ENCODE measurements at places on chromosomes 3 and 15. TPM values are rescaled to one million over a fixed set of nuclear protein-coding genes. Genes with fewer than 3 reads are reported as not detected.

- no peak for DNase-seq
Measured at GRCh38 chr3:141477224-141477623, 9.6 kb upstream of the RASA2 start.

DNA sequence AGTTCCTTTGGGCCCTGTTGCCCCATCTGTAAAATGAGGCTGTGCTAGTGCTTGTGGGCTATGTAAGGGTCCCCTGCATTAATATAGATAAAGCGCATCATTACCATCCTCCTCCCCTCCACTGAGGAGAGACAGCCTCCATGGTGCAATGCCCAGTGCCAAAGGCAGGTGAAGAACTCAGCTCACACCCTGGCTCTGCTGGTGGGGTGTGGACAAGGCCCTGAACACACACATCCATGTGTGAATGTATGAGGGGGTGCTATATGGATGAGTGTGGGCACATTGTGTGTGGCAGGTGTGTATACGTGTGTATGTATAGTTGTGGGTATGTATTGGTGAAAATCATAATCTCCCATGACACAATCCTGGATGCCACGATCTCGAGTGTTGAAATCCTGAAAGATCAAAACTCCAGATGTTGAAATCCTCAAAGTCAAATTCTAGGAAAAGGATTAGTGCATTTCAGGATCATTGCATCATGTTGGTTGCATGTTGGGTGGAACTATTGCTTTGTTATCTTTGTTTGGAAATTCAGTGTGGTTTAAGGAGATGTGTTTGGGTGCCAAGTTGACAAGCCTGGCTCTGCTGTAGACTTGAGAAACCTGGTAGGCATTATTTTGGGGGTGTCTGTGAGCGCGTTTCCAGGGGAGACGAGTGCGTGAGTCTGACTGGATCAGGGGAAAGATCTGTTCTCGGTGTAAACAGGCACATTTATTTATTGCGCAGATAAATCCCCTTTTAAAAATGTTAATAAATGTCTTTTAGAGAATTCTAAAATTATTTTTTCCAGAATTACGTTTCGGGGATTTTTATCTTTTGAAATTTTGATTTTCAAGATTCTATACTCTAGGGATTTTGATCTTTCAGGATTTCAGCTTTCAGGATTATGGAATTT lies 42.0 kb upstream of the SEC61A1 start:
- DNase-seq = peak; percentile 42

DNA sequence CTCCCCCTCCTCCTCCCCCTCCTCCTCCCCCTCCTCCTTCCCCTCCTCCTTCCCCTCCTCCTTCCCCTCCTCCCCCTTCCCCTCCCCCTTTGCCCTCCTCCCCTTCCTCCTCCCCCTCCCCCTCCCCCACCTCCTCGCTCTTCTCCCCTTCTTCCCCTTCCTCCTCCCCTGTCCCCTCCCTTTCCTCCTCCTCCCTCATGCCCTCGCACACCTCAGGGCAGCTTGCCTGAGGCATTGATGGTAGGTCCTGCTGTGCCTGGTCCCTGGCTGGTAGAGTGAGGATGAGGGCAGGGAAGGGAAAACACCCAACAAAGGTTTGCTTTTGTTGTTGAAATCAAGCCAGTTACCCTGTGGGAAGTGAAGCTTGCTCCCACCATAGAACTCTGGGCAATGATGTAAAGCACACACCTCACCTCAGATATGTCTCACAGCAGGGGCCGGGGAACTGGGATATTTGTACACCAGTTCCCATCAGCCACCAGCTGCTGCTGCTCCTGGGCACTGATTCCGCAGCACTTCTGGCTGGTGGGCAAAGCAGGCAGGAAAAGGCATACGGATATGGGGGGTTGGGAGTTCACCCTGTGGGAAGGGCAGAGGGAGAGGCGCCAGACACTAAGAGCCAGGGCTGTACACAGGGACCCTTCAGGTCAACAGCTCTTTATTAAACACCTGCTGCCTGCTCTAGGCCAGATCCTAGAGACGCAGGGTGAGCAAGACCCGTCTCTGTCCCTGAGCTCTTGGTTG lies 13.8 kb downstream of the ISG20 start:
- no peak for DNase-seq

Gene MYZAP
- polyA plus RNA-seq = 0.11 TPM

Gene SLC30A4
- polyA plus RNA-seq = 5.2 TPM

- DNase-seq = no peak
Measured at GRCh38 chr3:76044601-76045600, 259.6 kb upstream of the ZNF717 start.

DNA sequence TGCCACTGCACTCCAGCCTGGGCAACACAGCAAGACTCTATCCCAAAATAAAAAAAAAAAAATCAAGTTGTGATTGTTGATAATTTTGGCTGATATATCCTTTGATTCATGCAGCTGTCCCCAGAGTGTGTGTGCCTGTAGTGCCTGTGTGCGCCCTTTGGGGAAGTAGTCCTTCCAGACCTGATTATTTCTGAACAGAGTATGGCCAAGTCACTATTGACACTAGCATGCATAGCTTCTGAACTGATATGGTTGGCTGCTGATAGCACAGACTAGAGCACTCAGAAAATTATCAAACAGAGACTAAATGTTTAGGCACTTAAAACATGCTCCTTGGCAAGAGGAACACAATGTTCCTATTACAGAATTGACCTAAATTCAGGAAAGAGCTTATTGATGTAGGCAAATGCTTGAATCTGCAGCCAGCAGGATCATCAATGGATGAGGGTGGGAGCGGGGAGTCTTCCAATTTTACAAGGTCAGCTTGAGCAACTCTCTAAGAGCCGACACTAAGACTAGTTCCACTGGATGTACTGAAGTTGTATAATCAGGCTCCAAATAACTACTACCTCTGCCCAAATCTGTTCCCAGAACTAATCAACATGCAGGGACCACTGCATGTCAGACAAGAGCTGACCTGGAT lies 17.7 kb upstream of the PTPN9 start:
- DNase-seq = no peak

GRCh38 chr3:103494512-103494911 lies 1059.7 kb downstream of the ZPLD1 start:
- DNase-seq = no peak

Gene LRRC49
- 8.6 TPM for polyA plus RNA-seq

DNA sequence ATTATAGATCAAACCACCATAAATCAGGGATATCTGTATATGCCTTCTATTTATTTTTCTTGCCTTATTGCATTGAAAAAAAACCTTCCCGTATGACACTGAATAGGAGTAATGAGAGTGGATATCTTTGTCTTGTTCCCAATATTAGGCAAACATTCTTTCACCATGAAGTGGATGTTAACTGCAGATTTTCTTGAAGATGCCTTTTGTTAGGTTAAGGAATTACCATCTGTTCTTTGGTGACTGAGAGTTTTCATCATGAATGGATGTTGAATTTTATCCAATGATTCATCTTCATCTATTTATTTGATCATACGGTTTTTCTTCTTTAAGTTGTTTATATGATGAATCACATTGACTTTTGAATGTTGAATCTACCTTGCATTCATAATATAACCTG lies 47.1 kb upstream of the MECOM start:
- no peak for DNase-seq

Gene CCDC54
- not detected for polyA plus RNA-seq

DNA sequence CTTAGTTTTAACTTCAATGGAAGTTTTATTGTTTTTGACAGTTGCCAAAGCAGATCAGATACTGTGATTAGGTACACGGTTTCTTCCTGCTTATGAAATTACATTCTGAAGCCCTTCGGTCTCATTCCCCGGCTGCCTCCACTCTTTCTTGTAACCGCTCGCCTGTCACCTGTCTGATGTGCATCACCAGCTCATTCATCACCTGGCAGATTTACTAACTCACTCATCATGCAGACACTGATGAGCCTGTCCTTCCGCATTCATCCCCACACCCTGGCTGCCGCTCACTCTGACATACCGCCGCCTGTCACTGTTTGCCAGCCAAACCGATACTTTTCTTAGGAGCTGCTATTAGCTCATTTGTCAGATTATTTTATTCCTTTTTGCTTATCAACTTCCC lies 82.8 kb upstream of the NSMCE3 start:
- no peak for DNase-seq

GRCh38 chr15:52220937-52221660 lies 29.9 kb upstream of the GNB5 start:
- no peak for DNase-seq

DNA sequence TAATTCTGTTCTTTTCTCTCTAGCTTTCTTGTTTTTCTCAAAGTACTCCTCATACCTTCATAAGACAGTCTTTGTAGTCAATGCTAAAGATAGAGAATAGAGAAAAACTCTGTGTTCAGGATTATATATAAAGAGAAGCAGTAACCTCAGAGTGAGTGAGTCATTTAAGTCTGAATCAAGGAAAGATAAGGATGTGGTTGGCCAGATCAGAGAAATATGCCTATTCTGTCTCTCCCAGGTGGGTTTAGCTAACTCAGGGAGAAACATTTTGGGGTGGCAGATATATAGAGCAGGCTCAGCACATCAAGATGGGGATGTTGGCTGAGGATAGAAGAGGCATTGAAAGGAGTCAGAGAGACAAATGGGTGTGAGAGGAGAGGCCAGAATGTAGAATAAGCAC lies 31.4 kb downstream of the GTF2E1 start:
- no peak for DNase-seq

DNA sequence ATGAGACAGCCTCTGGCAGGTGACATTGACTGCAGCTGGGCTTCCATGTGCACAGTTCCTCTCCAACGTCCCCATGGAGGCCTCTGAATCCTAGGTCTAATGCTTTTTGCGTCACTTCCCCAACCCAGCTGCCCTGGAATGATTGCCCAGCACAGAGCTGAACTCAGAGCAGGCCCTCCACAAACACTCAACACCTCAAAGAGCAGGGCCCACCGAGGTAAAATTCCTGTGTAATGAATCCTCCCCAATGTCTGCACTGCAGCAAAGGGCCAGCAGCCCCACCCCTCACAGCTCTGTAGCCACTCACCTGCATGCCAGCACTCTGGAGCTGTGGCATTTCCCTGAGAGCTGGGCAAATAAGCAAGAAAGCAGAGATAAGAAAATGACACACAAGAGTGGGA lies 42.6 kb upstream of the DUSP7 start:
- DNase-seq = no peak

Gene FEZF2
- polyA plus RNA-seq = not detected

DNA sequence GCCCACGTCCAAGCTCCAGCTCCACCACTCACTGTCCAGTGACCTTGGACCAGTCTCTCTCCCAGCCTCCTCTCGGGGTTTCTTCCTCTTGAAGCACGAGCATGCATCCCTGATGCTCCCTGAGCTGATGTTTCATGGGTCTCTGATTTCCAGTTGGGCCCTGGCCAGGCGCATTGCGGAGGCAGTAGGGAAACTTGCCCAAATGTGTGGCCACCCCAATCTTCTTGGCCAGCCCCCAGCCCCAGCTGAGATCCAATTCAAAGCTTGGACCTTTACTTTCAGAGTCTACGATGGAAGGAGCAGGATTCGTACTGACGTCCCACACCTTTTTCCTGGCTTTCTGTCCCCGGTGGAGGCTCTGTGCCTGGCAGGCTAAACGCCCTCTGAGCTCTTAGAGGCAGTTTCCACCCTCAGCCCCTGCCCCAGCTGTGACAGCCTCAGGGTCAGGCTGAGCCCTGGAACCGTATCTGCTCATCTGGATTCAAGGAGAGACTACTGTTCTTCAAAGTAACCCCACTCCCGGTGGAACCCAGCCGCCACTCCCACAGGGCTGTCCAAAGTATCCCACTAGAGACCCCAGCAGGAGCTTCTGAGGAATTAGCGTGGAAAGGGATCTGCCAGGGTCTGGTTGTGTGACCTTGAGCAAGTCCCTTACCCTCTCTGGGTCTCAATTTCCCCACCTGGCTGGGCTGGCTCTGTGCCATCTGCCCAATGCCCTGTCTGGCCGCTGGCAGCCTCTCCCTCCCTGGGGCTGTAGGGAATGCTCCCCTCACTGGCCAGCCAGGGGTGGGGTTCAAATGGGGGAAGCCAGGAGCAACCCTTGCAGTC lies 37.4 kb downstream of the CPN2 start:
- DNase-seq = no peak

Gene IQCH
- 1.5 TPM for polyA plus RNA-seq

DNA sequence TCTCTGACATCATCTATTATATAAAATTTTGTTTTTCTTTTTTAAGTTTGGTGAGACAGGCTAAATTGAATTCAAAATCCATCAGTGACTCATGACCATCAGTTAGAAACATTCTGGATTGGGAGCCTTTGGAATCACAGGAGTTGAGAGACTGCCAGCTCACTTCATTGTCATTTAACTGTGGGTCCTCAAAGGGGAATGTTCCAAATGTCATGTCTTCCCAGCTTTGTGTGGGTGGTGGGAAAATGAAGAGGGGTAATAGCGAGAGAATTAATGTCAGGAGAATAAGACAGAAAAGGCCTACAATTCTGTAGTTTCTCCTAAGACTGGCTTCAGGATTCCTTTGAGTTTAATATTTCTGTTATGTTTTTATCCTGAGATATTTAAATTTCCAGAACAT lies 1051.9 kb downstream of the FHIT start:
- no peak for DNase-seq

Gene RNU5B-1
- polyA plus RNA-seq = not detected

DNA sequence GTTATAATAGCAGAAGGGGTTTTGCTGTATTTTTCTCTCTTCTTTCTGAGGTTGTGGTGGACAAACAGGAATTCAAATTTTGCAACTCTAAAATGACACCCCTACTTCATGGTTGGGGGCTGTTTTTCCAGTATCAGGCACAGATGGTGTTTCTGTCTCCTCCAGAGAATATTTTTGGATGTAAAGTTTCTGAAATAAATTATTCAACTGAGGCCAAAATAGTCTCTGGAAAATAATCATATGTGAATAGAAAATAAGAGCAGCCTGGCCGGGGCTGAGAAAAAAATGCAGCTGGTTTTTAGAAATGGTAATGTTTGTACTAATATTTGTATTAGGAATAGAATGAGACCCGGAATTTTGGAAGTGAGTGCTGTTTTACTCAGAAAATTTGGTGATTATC lies 121.3 kb upstream of the ADAMTS9 start:
- no peak for DNase-seq

- no peak for DNase-seq
Measured at GRCh38 chr15:69311319-69311721, 12.6 kb downstream of the PAQR5 start.

Gene GOLGA8R
- 1.1 TPM for polyA plus RNA-seq

DNA sequence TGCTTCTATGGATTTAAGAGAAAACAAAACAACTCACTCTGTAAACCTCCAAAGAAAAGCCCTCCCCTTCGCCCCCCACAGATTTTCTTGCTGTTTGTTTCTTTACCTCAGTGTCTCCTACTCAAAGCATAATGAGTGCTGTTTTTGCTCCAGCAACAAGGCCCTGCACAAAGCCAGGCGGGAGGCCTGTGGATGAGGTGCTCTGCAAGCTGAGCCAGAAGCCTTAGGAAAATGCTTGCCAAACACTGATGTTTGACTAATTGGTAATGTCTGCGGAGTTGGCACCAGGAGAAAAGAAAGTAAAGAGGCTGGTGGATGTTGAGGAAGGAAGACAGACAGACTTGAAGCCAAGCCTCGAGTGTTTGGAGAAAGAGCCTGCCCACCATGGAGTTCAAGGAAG lies 99.7 kb downstream of the RARB start:
- no peak for DNase-seq

- DNase-seq = no peak
Measured at GRCh38 chr3:154778057-154778456, 302.1 kb upstream of the MME start.

DNA sequence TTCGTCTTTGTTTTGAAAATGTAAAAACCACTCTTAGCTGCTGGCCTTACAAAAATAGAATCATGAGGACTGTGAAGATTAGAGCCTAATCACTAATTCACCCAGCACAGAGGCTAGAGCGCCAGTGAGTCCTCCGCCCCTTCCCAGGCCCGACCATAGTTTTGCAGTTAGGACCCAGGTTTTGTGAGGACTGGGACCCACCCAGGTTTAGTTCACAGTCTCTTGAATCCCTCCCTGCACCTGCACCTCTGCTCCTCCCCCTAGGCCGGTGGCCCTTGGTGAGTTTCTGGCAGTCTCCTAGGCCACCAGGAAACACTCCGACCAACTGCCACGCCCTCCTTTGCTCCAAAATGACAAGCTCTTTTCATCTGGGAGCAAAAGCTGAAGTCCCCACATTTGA lies 136.0 kb upstream of the CCDC54 start:
- DNase-seq = no peak
